ENCODE measurements at places on chromosomes 16 and 17. TPM values are rescaled to one million over a fixed set of nuclear protein-coding genes. Genes with fewer than 3 reads are reported as not detected.

The CHST5 gene
- not detected for total RNA-seq

The ABCA8 gene
- total RNA-seq = 0.24 TPM

The ZNRF1 gene
- 21.7 TPM for total RNA-seq

The PHAF1 gene
- total RNA-seq = 25.0 TPM

The PRDM7 gene
- 0.02 TPM for total RNA-seq

The HBA2 gene
- total RNA-seq = 0.62 TPM

The TPSB2 gene
- total RNA-seq = not detected

The NUP93 gene
- total RNA-seq = 106 TPM

The HOXB8 gene
- 6.0 TPM for total RNA-seq

The CD300A gene
- total RNA-seq = 0.06 TPM

The CDRT15L2 gene
- total RNA-seq = not detected

The CES5A gene
- total RNA-seq = not detected

The CYGB gene
- total RNA-seq = 1.7 TPM

The TBC1D3 gene
- total RNA-seq = not detected

The KRTAP2-3 gene
- not detected for total RNA-seq

The FBXW10 gene
- total RNA-seq = 1.1 TPM

The EVI2A gene
- not detected for total RNA-seq
